GM10248 (cell line): ENCODE measurements at places on chromosomes 7 and 10.

GRCh38 chr7:130273933-130274255, 7.2 kb downstream of the CPA2 start:
- no peak for DNase-seq

GRCh38 chr7:151416941-151417315, 7.1 kb upstream of the WDR86 start:
- DNase-seq = no peak

DNA sequence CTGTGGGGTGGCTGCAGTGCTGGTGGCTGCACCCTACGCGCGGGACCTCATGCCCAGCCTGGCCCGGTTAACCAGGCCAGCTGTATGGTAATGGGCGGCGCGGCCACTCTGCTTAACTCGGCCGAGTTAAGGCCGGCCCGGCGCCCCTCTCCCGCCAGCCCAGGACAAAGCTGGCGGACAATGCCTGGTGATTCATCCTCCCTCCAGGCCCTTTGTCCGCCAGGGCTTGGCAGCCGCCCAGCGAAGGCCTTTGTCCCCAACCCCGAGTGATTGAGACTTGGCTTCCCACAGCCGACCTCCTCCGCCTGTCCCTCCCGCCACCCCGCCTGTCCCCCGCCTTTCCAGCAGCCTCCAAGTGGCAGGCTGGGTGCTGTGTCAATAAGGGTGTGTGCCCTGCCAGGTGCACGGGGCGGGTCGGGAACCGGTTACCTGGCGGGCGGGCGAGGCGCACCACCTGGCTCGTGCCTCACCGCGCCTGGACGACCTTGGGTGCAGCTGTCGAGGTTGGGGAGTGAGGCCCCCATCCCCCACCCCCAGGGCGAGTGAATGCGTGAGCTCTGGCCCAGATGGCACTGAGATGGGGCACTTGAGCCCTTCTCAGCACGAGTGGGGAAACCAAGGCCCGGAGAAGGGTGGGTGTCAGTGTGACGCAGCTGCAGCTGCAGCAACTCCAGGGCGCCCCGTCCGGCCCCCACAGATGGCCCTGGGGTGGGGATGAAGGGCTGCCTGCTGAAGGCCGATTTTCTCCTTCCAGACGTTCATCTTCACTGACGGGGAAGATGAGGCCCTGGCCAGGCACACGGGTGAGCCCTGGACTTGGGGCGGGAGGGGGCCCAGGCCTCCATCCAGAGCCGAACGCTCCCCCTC, 4.6 kb downstream of the LFNG start:
- no peak for DNase-seq

DNA sequence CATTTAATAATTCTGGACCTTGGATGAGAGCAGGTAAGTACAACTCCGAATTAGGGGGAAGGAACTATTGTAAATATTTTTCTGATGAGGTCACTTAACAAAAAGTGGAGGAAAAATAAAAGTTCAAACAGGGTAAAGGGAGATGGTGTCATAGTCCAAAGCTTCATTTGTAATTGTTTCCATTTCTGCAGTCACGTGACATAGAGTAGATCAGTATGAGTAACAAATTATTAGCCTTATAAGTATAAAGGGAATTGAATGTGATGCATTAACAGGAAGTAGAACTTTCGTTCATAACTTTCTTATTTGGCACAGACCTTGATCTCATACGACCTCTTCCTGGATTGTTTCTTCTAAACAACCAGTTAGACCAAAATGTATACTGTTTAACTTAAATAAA, 347.2 kb upstream of the TPK1 start:
- DNase-seq = no peak

DNA sequence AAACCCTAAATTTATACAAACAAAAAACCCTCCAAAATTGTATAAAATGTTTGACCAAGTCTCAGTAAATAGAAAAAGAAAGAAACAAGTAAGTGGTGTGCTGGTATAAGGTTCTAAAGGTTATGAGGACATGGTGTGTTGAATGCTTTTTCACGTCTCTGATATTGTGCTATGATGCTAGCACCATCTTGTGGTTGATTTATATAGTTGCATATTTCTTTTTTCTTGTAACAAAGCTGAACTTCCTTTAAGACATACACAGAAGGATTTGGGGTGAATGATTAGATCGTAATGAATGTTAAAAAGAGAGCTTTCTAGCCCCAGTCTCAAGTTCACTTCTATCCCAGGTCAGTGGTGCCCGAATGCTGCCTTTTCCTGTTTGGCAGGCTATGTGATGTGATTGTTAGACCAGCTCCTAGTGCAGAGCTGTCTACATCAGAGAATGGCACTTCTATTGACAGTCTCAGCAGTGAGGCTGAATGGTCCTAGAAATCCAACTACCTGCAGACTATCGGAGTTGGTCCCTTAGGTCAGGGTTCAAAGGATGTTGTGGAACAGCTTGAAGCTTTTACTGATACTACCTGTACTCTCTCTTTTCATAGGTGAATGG, 25.0 kb downstream of the VTI1A start:
- peak; percentile 65 for DNase-seq

- DNase-seq = no peak
These were observed 91.7 kb upstream of the PITRM1 start for GRCh38 chr10:3264161-3264761.

DNA sequence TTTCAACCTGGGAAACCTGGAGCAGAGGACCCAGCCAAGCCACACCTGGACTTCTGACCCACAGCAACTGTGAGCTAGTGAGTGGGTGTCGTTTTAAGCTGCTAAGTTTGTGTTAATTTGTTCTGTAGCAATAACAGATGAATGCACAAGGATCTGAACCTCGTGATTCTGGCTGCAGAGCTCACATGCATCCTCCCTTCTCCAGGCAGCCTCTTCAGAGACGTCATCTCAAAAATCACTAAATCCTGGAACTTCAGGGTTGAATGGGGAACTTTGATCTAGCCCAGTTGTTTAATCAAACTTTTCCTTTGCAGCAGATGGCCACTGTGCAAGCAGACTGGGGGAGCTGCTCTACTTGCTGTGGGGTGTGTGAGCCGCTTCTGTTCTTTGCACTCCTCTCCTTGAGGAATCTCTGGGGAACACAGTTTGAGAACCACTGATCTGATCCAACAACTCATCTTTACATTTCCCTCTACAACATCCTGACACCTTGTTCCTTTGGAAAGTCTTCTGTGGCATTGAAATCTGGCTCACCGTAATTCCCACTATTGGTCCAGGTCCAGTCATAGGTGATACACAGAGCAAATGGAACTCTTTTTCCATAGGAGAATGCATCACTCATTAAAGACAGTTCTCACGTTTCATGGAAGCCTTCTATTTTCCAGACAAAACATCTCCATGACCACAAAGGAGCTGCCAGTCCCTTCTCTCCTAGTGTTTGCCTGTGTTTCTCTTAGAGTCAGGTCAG, 90.3 kb downstream of the CHN2 start:
- DNase-seq = no peak

DNA sequence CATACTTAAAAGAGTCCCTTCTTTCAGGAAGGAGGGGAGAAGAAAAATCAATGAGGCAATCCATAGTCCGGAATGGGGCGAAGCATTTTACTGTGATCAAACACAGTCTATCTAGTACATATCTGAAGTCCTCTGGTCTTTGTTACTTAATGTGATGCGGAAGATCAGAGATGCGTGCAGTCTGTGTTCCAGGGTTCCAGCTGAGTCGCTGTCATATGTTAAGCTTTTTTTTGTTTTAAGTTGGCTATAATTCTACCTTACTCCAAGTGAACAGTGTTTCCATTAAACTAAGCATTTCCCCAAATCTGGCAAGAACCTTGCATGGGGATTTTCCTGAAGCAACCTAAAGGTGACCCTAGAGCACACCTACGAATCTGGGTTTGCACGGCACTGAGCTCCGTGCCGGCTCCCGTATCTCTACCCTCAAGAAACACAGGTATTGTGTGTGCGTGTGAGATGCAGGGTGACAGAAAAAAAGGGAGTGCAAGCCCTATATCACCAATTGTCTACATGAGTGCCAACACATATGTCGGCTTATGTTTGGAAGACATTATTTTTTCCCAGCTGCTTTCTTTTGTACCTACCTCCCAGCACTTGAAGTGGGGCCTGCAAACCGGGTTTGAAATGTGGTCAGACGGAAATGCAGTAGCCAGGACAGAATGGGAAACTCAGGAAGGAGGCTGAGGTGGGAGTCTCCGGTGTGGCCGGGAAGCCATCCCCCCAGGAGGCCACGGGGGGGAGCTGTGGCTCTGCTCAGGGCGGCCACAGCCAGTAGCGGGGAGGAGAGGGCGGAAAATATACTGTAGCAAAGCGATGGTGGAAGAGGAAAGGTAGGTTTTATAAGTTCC, 435.8 kb upstream of the MGMT start:
- peak; percentile 69 for DNase-seq

DNA sequence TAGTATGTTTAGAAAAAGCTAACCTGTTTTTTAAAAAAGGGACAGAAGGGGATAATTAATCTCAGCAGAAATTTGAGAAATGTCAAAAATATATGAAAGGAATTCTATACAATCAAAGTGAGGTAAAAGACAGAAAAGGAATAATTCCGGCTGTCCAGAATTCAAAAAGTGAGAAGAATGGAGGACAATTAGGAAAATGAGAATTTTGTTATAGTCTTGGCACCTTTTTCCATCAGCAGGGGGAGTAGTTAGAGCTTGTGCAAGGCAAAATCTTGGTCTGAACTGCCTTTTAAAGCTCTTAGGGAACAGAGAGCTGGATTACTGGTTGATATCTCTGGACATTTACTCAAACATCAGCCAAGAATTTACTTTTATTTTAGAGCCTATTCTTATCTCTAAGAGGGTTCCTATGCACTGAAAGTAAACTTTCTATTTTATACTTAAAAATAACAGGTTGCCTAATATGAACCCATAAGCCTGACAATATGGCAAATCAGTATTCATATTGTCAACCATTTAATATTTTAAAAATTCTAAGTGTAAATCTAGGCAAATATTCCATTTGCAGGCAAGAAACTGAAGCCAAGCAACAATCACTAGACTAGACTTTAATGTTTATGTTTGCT, 185.6 kb downstream of the ANK3 start:
- DNase-seq = no peak

DNA sequence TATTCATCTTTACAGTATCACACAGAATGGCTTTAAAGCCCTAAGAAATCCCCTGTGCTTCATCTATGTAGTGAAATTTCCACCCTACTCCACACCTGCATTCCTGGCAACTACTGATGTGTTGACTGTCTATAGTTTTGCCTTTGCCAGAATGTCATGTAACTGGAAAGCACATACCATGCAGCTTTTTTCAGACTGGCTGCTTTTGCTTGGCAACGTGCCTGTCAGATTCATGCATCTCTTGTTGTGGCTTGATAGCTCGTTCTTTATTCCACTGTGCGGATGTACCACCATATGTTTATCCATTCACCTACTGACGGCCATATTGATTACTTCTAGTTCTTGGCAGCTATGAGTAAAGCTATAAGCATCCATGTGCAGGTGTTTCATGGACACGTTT, 30.6 kb downstream of the RBM17 start:
- DNase-seq = no peak

DNA sequence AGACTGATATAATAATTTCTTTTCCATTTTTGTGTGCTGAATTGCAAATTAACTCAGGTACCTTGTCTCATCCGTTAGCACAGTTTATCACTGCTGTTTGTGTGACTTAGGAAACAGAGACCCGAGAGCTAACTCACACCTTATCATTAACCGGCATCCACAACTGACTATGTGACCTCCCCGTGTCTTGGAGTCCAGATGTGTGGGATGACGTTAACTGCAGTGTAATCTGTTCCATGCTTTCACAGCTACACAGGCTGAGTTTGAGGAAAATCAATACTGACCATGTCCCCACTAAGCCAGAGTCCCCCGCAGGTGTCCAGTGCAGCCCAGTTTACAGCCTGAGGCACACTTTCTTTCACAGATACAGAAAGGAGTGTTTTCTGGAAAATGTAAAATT, 154.7 kb downstream of the COBL start:
- DNase-seq = no peak

- DNase-seq = no peak
These were observed 9.0 kb downstream of the EPHA1 start for GRCh38 chr7:143399642-143400041.
